ENCODE measurements at places on chromosomes 12 and 14. TPM values are rescaled to one million over a fixed set of nuclear protein-coding genes. Genes with fewer than 3 reads are reported as not detected.

GRCh38 chr14:53894456-53894855 is 62.2 kb downstream of the BMP4 start:
- peak; percentile 50 for DNase-seq

DNA sequence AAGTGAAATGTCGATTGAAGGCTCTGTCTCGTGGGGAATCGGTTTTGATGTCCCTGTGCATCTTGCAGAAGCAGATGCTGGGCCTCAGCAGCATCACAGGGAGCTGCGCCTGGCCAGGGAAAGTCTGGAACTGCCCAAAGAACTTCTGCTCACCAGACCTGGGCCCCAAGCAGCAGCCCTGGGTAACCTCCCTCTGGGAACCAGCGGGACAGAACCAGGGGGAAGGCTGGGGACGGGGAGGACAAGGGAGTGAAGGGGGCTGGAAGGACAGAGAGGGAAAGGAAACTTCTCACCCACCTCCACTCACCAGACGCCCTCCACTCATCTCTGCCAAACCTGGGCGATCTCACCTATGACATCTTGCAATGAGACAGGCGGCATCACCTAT is 26.8 kb upstream of the C14orf180 start:
- no peak for DNase-seq

GARIN6 gene
- not detected for total RNA-seq

DNA sequence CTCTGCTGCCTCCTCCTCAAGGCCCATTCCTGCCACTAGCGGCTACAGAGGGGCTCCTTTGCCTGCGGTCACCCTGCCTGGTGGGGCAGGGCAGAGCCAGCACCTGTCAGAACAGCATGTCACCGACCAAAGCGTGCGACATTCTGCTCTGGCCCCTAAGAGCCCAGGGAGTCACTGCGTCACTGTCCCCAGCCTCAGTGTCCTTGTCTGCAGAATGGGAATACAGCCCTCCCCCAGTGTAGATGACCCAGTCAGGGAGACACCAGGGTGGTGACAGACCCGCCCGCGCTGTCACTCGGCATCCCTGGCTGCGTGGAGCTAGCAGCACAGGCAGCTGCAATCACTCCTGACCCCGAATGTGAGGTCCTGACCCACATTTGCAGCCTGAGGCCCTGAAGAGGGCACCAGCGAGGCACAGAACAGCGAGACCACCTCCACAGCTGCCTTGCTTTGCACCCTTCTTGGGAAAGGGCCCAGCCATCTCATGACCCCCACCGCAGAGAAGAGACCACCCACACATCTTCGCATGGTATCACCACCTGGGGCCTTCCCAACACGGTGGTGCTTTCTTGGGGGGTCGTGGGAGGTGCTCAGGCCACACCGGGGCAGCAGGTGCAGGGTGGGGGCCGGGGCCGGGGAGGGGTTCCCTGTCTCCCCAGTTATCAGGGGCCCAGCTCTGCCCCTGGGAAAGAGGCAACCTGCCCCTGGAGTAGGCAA is 2.5 kb downstream of the AHNAK2 start:
- no peak for DNase-seq

GRCh38 chr14:69036757-69037506 is 57.8 kb upstream of the ACTN1 start:
- DNase-seq, result no peak

PTGDR gene
- total RNA-seq, result not detected

PPP1R1A gene
- not detected for total RNA-seq

PLEKHG7 gene
- not detected for total RNA-seq

DNA sequence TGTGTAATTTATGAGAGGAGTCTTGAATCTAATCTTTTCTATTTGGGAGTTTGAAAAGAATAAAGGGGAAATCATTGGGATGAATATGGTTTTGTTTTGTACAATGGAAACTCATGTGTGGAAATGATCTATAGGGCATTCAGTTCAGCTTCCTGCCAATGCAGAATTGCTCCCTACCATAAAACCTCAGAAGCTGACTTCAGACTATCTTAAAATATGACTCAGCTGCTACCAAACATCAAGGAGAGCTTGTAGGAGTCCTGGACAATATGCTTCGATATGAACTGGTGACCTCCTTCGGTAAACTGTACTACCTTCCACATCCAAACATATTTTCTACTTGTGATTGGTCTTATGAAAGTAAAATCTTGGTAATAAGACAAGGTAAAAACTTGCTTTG is 160.6 kb downstream of the CAPZA3 start:
- DNase-seq, result peak; percentile 4

DNA sequence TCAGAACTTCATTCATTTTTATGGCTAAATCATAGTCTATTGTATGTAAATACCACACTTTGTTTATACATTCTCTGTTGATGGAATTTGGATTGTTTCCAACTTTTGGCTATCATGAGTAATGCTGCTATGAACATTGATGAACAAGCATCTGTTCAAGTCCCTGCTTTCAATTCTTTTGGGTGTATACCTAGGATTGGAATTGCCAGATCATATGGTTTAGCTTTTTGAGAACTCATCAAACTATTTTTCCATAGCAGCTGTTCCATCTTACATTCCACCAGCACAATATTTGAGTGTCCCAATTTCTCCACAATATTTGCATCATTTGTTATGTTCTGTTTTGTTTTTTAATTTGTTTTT is 52.3 kb upstream of the CCND2 start:
- peak; percentile 60 for DNase-seq

GRCh38 chr12:16658699-16659098 is 52.7 kb upstream of the LMO3 start:
- no peak for DNase-seq

SLC2A14 gene
- not detected for total RNA-seq

TAS2R31 gene
- total RNA-seq, result 2.0 TPM

DNA sequence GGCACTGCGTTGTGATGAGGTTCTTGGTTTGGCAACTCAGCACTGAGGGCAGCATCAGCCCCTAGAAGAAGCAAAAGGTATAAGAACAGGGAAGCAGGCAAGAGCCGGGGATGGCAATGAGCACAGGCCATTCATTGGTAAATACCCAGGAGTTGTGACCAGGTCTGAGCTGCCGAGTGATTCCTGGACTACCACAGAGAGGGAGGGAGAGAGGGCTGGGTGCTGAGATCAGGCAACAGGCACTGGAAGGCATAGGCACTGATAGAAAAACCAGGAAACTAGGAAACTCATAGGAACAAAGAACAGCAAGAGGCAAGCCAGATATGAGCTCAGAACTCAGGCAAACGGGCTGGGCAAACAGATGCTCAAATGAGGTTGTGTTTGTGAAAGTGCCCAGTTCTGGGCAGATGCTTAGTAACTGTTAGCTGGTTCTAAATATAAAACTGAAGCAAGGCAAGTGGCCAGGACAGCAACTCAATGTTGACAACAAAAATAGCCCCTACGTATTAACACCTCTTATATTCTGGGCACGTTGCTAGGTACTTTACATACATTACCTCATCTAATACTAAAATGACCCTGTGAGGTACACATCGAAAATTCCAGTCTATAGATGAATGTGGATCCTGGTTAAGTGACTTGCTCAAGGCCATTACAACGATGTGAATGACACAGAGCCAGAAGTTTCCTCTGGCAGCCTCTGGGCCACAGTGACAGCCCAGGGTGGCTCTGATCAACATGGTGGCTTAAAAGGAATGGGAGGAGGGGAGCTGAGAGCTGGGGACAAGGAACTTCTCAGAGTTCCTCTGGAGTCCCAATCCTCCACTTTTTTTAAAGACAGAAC is 121.1 kb downstream of the PRMT8 start:
- no peak for DNase-seq

DNA sequence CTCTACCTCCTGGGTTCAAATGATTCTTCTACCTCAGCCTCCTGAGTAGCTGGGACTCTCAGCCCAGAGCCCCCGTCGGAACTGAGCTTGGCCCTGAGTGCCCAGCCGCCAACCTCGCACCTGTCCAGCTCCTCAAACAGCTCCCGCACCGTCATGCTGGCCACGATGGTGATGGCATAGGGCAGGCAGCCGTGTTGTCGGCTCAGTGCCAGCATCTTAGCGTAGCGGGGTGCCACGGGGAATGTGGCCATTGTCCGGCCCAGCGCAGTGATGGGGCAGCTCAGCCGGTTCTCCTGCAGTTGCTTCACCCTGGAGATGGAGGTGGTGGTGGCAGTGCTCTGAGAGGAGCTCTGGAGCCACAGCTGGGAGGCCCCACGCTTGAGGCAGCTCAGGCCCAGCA is 32.4 kb downstream of the DHX37 start:
- DNase-seq, result no peak

GRCh38 chr12:102478405-102479098 is 1.8 kb downstream of the IGF1 start:
- DNase-seq, result peak; percentile 6

GRCh38 chr14:61861320-61861865 is 99.2 kb downstream of the SNAPC1 start:
- no peak for DNase-seq

NDUFB1 gene
- 110 TPM for total RNA-seq

- no peak for DNase-seq
Observed at GRCh38 chr14:83867566-83868225, 1662.2 kb upstream of the FLRT2 start.

NELL2 gene
- total RNA-seq, result not detected

- DNase-seq, result no peak
Observed at GRCh38 chr14:84566109-84566508, 963.8 kb upstream of the FLRT2 start.

DNA sequence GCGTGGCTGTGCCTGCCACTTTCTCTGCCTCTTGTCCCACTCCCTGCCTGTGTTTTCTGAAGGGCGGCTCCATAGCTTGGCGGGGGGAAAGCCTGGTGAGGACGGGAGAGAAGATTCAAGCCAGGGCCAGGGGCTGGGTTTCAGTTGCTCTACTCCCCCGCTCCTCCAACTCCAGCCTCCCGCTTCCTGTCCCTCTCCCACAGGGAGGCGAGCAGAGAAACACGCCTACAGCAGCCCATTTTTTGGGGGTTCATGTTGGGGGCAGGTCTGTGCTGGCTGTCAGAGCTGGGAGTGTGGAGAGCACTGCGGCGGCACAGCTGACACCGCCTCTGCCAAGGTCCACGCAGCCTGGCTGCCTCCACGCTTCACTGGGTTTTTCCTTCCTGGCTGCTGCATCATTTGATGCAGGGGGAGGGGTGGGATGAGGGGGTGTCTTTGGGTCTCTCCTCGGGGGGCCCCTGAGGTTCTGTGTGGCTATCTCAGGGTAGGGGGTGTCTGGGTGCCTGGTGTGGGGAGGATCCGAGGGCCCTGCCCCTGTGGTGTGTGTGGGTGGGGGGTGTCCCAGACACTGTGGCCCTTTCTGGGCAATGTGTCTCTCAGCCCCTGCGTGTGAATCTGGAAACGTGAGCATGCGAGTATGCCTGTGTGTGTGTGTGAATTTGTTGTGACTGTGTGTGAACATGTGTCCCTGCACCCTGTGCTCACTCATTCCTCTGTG is 10.7 kb upstream of the KRT80 start:
- no peak for DNase-seq

- no peak for DNase-seq
Observed at GRCh38 chr12:92155733-92156132, 10.1 kb upstream of the BTG1 start.

- no peak for DNase-seq
Observed at GRCh38 chr12:51108136-51108535, 24.7 kb upstream of the CSRNP2 start.

GRCh38 chr14:100620255-100621100 is 33.3 kb upstream of the BEGAIN start:
- DNase-seq, result no peak

- DNase-seq, result no peak
Observed at GRCh38 chr12:117444781-117445180, 83.4 kb upstream of the NOS1 start.

DHRS1 gene
- total RNA-seq, result 19.2 TPM

CLEC2A gene
- total RNA-seq, result not detected

DNA sequence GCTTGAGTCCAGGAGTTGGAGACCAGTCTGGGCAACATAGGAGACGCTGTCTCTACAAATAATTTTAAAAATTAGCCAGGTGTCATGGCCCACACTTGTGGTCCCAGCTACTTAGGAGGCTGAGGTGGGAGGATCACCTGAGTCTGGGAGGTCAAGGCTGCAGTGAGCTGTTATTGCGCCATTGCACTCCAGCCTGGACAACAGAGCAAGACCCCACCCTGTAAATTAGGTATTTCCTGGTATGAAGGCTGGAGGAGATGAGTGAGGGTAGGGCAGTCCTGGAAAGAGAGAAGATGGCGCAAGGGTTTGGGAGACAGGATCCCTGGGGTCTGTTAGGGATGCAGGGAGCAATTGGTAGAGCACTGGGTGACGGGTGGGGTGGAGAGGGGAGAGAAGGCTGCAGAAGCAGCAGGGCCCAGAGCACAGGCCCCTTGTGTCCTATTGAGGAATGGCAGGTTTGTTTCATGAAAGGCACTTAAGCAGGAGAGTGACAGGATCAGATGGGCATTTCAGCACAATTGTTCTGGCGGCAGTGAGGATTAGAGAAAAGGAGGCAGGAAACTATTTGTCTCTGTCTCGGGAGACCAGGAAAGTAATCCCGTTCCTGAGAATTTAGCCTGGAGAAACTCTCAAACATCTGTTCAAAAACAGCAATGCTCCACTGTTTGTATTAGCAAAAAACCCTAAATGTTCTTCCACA is 47.2 kb upstream of the KTN1 start:
- no peak for DNase-seq

DNA sequence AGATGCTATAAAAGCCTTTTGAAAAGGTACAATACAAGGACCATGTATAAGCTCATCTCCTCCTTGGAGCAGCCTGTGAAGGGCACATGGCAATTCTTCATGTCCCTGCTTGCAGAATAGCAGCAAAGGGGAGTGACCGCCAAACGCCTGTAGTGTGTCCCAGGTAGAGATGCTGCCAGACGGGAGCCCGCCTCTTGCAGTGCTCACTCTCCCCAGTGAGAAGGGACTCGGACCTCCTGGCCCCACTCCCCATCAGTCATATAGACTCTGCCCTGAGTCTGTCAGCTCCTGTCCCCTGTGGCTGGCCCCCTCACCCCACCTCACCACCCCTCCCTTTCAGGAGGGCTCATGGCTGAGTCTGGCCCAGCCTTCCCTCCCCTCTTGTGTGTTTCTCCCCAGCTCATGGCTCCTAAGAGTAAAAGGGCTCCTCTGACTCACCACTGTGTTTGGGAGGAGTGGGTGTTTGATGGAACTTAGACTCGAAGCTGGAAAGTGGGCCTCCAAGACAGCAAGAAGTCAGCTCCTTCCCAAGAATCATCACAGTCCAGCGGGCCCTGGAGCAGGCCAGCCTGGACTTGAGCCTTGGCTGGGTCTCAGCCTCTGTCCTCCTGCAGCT is 40.9 kb downstream of the DEGS2 start:
- no peak for DNase-seq

GRCh38 chr12:614411-614970 is 48.8 kb downstream of the NINJ2 start:
- no peak for DNase-seq

- no peak for DNase-seq
Observed at GRCh38 chr12:46261646-46262045, 7.2 kb downstream of the SLC38A1 start.

BCL2L14 gene
- not detected for total RNA-seq

GRCh38 chr14:60245380-60246177 is 3.4 kb upstream of the PPM1A start:
- DNase-seq, result no peak

DNA sequence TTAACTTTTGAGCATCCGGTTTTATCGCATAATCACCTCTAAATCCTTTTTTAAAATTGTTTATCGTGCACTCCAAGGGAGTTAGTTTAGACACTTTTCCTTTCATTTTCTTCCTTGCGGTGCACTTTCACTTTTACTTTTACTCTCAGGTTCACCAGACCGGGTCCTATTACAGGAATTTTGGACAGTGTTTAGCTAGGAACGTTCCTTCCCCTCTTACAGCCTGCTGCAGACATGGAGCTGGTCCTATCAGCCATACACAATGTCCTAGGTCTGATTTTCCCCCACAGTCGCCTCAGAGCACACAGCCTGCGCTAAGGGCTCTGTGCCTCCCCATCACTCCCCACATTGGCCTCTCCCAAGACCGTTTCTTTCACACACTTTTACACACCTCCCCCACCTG is 103.9 kb downstream of the ALG10 start:
- DNase-seq, result no peak

- no peak for DNase-seq
Observed at GRCh38 chr14:34482463-34482862, 20.4 kb upstream of the SPTSSA start.

All from mammary epithelial cell (primary cell).